ENCODE measurements at places on chromosomes 16 and 17.

DNA sequence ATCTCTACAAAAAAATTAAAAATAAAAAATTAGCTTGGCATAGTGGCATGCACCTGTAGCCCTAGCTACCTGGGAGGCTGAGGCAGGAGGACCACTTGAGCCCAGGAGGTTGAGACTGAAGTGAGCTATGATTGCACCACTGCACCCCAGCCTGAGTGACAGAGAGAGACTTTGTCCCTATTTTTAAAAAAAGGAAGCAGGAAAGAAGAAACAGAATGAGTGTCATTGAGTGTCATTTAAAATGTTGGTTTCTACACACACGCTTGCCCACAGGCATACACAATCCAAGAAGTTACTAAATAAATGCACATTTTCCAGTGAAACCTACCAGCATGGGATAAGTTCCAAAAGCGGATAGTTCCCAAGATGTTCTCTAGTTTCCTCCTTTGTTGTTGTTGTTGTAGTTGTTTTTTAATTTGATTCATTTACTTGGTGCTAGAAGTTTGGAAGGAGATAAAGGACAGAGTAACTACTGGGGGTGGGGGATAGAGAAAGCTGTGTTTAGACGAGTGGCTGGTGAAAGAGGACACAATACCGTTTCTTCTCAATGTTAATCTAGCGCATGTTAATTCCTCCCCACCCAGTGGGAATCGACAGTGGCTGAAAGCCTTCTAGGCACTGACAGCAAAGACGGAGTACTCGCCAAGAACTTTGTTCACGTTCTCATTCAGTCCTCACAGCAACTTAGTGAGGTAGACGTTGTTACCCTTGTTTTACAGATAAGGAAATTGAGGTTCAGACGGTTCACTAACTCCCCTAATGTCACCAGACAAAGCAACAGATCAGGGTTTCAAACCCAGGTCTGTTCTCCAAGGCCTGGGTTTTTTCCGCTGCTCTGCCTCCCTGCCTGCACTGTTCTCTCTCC, 17.3 kb downstream of the MRPS23 start:
- peak; percentile 8 for DNase-seq

DNA sequence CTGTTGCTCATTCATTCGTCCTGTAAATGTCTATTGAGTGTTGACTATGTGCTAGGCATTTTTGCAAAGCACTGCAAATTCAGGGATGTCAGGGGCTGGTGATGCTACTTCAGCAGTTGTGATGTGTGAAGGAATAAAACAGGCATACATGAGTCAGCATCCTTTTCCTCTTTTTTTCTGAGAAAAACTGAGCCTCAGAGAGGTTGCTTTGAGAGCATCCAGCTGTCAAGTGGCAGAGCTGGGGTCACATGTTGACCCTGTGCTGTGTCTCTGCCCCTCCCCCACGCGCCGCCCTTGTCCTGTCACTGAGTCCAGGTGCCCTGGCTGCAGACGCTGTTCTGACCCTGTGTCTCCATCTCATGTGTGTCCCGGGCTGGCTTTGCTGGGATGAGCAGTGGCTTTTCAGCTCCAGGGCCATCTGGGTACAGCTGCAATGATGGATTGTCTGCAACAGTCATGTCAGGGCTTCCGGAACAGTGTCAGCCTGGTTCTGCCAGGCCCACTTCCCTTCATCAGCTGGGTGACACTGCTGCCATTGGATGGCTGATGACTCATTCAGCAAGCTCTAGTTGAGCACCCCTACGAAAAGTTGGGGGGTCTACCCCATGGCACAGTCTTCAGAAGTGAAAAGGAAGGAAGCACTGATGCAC, 14.9 kb downstream of the SEC14L5 start:
- DNase-seq = no peak

DNA sequence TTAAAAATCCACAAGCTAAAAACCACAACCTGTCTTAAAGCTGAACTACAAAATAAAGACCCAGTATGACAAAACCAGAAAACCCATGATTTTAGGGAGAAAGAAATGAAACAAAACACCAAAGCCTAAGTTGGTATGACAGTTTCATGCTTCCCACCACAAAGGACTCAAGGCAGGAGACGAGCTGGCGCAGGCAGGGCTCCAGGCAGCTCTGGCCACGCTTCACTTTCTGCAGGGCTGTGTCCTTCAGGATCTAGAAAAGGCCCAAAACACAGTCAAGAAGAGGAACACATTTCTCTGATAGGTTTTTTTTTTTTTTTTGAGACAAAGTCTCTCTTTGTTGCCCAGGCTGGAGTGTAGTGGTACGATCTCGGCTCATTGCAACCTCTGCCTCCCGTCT, 75.3 kb downstream of the WDR59 start:
- peak; percentile 5 for DNase-seq

DNA sequence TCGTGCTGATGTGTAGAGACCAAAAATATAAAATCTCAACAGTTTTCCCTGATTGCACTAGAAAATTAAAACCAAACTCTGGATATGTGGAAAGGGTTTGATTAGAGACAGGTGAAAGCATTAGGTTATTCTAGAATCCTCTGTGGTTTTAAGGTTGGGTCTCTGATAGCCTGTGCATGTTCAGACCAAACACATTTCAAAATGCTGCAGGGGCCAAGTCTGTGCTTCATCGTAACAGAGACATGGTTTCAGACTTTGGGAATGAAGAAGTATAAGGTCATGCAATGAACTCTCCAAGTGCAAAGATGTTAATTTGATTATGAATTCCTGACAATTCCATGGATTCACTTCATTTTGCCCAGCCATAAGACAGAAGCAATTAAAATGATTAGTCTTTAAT, 261.0 kb upstream of the KCNJ16 start:
- DNase-seq = no peak

DNA sequence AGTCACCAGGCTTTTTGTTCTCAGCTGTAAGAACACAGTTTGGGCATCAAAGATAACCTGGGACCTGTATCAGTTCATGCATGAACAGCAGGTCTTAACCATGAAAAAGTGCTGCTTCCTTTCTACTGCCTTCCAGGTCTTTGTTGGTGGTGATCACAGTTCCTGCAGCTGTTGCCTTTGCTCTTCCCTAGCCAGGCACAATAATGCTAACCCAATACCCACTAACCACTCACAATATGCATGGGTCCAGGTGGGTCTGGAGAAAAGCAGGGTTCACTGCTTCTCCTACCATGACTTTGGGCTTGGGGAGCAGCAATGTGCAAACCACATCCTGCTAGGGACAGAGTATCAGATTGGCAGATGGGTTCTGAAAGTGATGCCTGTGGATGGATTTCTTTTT, 396.9 kb downstream of the UTP18 start:
- DNase-seq = no peak

DNA sequence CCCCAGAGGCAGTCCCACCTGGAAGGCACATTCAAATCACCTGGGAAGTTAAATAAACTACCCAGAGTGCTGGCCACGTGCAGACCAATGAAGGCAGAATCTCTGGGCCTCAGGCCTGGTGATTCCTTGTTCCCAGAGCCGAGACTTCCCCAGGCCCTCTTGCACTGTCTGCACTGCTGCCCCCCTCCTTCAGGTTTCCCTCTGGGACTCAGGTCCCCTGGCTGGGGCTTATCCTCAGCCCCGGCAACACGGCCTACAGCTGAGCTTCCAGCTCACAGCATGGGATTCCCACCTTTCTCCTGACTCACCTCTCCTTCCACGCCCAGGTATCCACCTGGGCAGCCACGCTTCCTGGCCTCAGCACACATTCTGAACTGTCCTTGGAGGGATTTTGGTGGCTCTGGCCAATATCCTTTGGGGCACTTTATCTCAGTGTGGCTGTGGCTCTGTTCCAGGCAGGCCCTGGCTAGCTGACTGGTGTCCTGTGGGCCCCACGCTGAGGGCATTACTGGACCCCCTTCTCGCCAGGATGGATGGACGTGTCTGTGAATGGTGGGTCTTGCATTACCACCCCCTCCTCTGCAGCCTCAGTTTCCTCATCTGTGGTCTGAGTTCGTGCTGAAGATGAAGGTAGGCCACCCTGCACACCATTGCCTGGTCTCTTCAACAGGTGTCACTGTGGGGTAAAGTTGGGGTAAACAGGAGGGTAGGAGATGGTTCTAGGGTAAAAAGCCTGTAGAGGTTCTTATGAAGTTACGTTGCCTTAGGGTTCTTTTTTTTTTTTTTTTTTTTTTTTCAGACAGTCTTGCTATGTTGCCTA, 165.7 kb downstream of the IRF8 start:
- DNase-seq = no peak

DNA sequence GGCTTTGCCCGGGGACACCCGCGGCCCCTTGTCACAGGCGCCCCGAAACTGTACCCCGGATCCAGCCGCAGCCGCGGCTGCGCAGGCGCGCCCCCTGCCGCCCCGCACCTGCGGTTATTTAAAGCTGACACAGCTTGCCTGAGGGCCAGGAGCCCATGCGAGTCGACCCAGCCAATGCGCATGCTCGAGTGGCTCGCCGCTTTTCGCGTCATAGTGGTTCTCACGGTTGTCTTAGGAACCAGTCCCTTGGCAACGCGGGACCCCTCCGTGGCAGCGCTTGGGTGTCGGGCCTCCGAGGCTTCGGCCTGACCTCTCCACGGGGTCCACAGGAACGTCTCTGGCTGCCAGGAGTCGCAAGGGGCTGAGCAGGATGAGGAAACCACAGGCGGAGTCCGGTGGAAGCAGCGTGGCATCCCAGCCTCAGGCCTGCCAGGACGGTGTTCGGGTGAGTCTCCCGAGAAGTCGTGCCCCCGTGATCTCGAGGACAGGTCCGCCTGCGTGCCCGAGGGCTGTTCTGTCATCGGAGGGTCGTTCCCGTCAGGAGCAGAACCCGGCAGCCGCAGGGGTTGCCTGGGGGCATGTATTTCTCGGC, 716.9 kb downstream of the KCNJ18 start:
- DNase-seq = no peak

GRCh38 chr17:34556384-34556783, 23.0 kb upstream of the TMEM132E start:
- no peak for DNase-seq

GRCh38 chr17:42116705-42117396, 4.3 kb downstream of the KAT2A start:
- DNase-seq = peak; percentile 90

GRCh38 chr16:73166441-73166851, 118.5 kb upstream of the ZFHX3 start:
- DNase-seq = no peak

GRCh38 chr16:84726079-84726668, 26.4 kb downstream of the USP10 start:
- peak; percentile 89 for DNase-seq

GRCh38 chr17:72846399-72846798, 246.1 kb downstream of the SLC39A11 start:
- no peak for DNase-seq

GRCh38 chr16:69077251-69077650, 28.2 kb upstream of the HAS3 start:
- DNase-seq = no peak

DNA sequence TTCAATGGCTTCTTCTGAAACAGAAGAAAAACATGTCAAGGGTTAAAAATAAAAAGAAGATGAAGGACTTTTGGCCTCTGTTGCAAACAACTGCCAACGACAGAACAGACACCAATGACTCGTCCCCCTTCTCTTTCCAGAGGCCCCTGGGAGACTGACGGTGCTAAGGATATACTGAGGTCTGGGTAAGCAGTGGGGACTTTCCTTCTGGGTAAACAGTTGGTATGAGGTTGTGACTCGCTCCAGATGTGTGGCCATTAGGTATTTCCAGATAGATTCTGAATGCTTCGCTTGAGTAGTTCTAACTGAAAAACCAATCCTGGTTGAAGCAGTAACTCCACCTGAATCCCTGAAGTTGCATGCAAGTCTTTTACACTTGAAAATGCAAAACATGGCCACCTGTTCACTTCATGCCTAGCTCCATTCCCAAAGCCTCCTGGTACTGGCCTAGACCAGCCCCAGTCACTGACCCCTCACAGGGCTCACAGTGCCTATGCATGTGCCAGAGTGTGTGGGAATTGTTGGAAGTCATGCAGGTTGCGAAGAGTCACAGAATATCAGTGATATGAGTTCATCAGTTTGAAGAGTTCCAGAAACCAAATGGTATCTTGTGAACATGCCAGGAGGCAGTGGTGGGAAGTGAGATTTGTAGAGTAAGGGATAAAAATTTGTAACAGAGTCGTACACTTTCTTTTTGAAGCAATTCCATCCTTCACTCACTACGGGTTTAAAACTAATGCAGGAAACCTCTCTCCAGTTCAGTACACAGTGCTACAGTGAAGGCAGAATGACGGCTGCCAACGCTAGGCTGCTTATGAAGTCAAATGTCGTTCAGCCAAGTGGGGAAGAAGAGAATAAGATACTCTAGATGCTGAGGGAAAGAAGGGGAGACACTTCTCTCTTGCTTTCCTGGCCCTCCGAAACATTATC, 217.8 kb downstream of the ZFHX3 start:
- DNase-seq = no peak

DNA sequence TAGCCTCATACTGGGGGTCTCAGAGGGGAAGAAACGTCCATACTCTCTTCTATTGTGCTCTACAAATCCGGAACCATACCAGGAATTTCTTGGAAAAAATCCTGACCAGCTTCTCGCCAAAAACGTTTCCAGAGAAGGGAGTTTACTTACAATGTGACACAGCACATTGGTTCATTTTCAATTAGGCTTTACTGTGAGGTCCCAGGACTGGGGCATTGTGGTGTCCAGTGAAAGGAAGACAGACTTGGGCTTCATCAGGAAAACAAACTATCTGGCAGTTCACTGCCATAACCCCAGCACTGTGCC, 14.7 kb downstream of the MPP2 start:
- no peak for DNase-seq

DNA sequence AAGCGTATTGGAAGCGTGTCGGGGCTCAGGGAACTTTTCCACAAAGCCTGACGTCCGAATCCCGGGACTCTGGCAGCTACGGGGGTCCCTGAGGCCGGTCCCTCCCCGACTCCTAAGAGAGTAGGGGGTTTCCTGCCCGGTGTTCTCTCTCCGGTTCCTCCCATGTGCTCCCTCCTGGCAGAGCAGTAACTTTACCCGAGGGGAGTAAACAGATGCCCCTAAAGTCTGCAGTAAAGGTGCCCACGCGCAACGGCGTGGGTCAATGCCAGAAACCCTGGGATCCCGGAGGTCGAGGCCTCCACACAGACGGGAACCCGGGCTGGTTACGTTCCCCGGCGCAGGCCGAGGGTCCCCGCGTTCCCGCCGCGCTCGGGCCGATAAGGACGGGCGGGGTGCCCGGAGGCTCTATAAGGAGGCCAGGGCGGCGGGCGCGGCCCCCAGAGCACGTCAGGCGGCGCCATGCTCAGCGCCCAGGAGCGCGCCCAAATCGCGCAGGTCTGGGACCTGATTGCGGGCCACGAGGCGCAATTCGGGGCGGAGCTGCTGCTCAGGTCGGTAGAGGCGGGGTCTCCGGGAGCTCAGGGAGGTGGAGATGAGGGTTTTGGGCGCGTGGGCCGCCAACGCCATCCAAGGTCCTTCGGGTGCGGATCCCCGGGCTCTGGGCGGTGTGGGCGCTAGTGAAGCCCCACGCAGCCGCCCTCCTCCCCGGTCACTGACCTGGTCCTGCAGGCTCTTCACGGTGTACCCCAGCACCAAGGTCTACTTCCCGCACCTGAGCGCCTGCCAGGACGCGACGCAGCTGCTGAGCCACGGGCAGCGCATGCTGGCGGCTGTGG, at the start of gene HBM:
Gene HBM (plus strand): TSS at position 440 of the 836 bp plus-strand sequence. CDS start 20 bp downstream, at position 460.
- no peak for DNase-seq

DNA sequence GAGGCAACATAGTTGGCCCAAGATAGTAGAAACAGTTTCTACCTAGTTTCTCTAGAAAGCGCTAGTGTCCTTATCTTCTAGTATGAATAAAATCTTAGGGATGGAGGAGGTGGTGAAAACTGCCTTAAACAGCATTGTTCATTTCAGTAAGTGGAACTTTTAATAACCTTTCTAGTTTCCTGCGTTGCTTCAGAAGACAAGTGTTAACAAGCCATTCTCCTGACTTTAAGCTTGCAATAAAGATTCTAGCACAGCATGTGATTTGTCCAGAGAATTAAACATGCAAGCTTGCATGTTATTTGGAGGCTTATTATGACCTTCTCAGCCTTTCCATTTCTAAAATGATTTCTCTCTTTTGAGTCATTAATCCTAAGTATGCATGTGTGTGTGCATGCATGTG, 72.3 kb downstream of the TANGO6 start:
- DNase-seq = no peak

All from G401 (cell line).